AG04450 (cell line): ENCODE measurements at places on chromosomes 4 and X.

DNA sequence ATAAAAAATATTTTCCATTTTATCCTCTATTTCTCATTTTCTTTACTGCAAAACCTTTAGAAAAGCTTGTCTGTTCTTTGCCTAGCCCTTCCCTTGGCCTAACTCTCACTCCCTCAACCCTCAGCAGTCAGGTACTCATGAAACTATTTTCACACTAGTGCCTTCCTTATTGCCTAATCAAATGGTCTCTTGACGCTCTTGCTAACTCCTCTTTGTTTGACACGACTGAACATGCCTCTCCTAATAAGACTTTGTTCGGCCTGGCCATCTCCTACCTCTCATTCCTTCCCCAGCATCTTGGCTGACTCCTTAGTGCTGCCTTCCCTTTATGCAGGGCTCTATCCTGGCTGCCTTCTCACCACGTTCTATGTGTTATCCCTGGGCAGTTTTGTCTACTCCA, 11.1 kb upstream of the LRAT start:
- DNase-seq, result no peak

DNA sequence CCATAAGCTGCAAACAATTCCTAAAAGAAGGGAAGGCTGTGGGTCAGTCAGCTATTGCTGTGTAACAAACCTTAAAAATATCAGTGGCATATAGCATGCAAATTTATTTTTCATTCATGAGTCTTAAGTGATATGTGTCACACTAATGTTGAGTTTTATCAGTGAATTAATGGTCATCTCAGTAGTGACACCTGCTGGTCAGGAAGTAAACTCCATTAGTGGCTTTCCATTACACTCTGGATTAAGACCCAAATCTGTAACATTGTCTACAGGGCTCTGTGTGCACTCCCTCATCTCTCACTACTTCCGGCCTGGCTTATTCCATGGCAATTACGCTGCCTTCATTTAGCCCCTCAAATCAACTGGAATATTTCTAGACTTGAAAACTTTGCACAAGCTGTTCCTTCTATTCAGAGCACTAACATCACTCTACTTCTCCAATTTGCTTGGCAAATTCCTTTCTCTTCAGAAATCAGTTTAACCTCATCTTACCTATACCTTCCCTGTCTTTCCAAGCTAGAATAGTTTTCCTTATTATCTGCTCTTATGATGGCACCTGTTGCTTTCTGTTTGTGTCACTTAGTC, 217.3 kb upstream of the TAPT1 start:
- DNase-seq, result peak; percentile 8

- no peak for DNase-seq
Measured at GRCh38 chr4:10728016-10728415, 43.4 kb upstream of the CLNK start.

DNA sequence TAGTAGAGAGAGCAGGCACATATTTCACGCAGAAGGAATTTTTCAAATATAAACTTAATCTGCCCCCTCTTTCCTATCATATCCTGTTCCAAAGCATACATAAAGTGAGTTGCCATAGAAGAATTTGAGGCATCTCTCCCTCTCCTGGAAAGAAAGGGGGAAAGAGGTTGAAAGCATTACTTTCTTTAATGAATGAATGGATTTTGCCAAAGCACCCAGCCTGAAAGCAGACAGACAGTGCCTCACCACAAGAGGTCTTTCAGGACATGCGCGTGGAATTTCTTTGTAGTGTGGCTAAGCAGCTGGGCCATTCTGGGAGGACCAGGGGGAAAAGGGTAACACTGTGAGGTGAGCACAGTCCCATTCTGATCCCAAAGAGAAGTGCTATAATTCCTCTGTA, 651.4 kb downstream of the IQCM start:
- DNase-seq, result peak; percentile 63

GRCh38 chr4:105198541-105198940, 51.9 kb downstream of the TET2 start:
- DNase-seq, result no peak

DNA sequence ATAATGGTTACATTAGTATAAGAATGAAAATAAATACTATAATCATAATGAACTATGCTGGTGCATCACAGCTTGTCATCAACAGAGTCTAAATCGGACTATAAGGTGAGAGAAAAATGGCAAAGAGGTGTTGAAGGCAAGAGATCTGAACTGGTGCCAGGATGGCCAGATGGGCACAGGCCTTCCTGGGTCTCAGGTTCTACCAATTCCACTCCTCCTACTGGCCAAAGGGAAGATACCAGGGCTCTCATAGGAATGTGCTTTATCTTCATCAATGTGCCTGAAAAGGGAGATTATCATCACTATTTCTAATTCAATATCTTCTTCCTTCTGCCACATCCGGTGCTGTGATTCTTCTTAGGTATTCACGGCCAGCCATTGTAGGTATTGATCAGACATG, 107.6 kb downstream of the GASK1B start:
- DNase-seq, result no peak
